NCI-H2081 (cell line): ENCODE measurements at places on chromosomes 7 and 10.

DNA sequence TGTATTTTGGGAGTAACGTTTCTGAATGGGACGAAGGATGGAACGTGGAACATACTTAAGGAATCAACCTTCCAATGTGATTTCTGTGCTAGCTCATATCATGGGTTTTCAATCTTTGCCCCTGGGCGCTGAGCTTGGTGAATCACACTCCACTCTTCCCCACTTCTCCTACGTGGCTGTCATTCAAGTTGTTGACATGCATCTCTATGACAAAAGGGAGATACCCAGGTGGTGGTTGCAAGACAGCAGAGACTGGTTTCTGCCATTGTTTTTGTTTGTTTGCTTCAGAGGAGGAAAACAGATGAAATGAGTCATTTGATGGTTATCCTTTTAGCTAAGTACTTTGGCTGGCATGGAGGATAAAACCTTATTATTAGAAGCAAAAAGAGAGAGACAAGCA is 573.9 kb downstream of the GATA3 start:
- DNase-seq = no peak

DNA sequence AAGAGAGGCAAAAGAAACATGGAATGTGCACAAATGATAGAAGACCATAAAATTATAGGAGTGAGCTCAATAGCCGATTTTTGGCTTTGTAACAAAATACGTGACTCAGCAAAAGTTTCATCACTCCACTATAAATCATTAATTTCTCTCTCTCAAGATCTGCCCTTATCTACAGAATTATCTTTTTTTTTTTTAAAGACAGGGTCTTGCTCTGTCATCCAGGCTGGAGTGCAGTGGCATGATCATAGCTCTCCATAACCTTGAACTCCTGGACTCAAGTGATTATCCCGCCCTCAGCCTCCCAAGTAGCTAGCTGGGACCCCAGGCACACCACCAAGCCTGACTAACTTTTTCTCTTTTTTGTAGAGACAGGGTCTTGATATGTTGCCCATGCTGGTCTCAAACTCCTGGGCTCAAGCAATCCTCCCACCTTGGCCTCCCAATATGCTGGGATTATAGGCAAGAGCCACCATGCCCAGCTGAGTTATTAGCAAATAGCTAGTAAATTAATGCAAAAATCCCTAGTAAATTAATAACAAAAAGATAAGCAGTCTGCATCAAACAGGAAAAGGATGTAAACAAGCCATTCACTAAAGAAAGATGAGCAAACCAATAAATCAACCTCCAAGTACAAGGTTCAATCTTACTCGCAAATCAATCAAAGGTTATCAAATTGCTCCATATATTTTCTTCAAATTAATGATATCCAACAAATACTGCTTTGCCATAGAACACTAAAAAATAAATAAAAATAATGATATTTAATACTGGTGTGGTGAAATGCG is 450.7 kb downstream of the PARD3 start:
- no peak for DNase-seq

GRCh38 chr7:107564553-107565298 is 955 bp downstream of the DUS4L start:
- no peak for DNase-seq

- no peak for DNase-seq
These were observed 667.3 kb downstream of the PHTF2 start for GRCh38 chr7:78465894-78466293.

GRCh38 chr10:77819210-77820112 is 107.1 kb downstream of the DLG5 start:
- no peak for DNase-seq

DNA sequence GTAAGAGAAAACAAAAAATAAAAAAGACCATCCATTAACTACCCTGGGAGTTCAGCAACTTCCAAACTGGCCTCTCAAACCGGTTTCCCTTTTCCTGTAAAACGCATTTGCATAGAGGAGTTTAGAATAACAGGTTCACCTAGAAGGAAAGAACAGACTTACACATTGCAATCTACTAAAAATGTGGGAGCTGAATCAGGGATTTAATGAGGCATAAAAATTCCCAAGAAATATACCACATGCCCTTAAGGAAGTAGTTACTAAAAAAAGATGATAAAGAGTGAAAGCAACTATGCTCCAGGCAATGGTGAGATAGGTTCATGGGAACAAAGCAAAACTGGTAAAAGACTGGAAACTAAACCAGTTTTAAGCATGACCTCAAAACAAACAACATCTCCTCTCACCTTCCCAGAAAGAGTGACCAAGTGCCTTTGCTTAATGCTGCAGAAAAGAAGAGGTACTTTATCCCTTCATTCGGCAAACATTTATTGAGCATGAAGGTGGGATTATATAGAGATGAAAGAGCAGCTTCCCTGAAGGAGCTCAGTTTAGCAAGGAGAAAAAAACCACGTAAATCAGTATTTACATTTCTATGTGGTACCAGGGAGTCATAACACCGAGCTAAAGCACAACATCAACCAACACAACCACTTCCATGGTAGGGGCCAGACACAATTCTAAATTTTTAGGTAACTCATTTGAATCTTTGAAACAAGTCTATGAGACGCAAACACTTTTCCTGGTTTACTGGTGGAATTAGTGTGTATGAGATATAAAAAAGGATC is 152.8 kb downstream of the SGMS1 start:
- DNase-seq = no peak

- peak; percentile 75 for DNase-seq
These were observed 13.5 kb downstream of the KCNH2 start for GRCh38 chr7:150964593-150965111.

GRCh38 chr7:143456992-143457793 is 13.9 kb downstream of the TAS2R60 start:
- no peak for DNase-seq

DNA sequence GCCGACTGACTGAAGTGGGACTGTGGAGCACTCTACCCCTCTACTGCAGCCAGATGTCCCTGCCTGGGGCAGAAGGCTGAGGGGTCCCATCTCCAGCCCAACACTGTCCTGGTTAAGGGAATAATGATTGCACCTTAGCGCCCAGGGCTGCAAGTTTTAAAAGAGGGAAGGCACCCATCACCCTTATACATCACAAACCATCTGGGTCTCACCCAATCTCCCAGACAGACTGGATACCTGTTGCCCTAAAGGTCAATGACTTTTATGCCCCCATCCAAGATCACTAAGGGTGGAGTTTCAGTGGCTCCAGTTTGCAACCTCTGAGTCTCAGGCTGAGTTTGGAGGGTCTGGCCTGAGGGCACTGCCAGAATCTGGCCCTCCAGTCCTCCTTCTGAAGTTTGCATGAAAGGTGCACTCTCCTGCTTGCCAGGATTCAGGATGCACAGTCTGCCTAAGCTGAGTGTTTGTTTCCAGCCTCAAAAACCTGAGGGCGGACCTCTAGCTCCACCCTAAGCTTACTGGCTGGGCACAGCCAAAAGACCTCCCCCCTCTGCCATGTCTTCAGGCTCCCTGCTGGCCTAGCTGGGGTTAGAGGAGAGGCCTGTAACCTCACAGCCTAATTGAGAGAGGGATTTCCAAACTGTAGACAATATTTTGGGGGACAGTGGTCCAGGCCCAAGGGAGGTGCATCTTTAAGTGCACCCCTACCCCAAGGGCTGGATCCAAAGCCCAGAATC is 2.5 kb upstream of the EMX2 start:
- no peak for DNase-seq

- peak; percentile 26 for DNase-seq
These were observed 95.3 kb downstream of the HDAC9 start for GRCh38 chr7:18590744-18591340.

GRCh38 chr7:20783700-20784387 is 2.8 kb downstream of the SP8 start:
- DNase-seq = peak; percentile 41

DNA sequence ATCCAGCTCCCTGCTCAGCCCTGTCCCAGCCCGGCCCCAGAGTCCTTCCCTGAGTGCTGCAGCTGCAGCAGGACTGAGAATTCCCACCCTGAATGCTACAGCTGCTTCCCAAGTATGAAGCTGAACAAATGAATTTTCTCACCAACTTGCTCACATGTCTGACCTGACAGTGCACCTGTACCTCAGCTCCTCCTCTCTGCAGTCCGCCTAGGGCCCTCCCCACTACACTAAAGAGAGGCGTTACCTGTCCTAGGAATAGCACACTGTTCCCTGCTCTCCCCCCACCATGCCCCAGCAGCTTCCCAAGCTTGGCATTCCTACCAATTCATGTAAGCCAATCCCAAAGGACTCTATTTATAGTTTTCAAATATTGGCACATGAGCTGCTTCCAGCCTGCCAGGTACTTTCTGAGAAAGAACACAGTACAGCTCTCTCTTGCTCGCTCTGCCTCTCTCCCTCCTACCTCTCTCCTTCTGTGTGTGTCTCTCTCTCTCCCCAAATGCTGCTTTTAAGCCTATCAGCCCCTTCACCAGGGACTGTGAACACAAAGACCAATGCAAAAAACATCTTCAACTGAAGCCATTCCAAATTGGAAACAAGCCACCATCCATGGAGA is 400.1 kb downstream of the TNS3 start:
- DNase-seq = no peak

GRCh38 chr10:34555653-34556052 is 259.4 kb downstream of the PARD3 start:
- DNase-seq = no peak

- DNase-seq = no peak
These were observed 1.0 kb downstream of the NT5C2 start for GRCh38 chr10:103192089-103192450.

- peak; percentile 30 for DNase-seq
These were observed 3.4 kb upstream of the CHST12 start for GRCh38 chr7:2399848-2400587.

DNA sequence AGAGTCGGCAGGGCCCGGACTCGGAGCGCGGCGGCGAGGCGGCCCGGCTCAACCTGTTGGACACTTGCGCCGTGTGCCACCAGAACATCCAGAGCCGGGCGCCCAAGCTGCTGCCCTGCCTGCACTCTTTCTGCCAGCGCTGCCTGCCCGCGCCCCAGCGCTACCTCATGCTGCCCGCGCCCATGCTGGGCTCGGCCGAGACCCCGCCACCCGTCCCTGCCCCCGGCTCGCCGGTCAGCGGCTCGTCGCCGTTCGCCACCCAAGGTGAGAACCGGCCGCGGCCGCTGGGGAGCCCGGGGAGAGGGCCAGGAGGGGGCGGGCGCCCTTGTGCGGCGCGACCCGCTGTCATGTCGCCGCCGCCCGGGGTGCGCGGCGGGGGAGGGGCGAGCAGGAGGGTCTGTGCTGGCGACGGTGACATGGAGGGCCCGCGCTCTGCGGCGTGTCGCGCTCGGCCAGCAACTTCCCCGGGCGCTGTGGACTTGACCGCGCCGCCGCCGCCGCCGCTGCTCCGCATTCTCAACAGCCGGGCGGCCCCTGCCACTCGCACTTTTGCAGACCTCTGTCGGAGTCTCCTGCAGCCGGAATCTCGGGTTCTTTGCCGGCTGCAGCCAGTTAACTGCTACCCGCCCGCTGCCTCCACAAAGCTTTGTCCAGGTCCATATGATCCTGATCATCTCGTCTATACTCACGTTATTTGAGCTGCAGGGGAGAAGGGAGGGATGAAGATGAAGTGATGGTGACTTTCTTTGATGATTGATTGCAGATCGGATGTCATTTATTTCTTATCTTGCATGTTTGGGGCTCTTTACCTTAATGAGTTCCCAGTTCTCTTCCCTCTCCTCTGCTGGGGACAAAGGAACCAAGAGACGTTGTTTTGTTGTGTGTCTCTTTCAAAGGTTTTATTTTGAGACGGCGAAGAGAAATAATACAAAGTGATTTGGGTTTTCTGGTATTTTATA is 869 bp downstream of the TRIM24 start:
- DNase-seq = peak; percentile 68

DNA sequence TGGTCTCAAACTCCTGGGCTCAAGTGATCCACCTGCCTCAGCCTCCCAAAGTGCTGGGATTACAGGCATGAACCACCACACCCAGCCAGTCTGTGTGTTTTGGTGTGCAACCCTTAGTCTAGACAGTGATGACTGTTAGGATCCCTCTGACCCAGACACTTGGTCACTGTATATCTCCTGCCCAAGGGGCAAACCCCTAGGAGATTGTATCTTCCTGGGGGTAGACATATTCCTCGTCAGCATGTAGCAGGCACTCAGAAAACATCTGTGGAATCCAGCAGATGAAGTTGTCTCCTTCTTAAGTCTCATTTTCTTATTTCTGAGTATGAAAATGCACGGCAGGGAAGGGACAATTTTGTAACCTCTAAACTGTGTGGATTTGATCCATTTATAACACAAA is 292.5 kb downstream of the GFRA1 start:
- no peak for DNase-seq

GRCh38 chr10:35433851-35434426 is 97.6 kb downstream of the CCNY start:
- peak; percentile 33 for DNase-seq

DNA sequence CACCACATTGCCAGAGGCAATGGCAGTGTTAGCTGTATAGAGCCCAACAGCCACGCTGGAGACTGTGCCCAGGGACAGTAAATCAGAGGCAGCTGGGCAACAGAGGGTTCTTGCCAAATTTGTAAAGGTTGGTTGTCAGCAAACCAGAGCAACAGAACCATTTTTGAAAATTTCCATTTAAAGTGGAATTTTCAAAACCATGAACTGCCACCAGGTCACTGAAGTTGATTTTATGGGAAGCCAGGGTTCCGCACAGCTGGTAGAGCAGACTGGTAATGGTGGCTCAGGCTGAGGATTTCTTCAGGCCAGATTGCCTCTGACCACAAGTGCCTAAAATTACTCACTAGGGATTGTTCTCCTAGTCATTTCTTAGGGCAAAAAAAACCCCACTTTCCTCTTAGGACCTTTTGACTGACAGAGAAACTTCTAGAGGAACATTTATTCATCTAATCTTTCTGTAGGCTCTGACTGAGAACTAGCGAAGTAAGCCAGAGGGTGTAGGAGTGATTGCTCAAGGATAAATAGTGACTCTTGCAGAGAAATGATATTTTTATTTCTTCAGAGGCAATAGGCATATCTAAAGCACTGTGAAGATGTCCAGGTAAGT is 342.4 kb downstream of the BBS9 start:
- no peak for DNase-seq

- DNase-seq = no peak
These were observed 489.5 kb downstream of the REEP3 start for GRCh38 chr10:64010711-64011110.

GRCh38 chr10:12583891-12584595 is 234.7 kb downstream of the CAMK1D start:
- no peak for DNase-seq

- DNase-seq = no peak
These were observed 35.9 kb upstream of the ITPRID1 start for GRCh38 chr7:31478018-31478417.

- no peak for DNase-seq
These were observed 121.3 kb upstream of the BTBD16 start for GRCh38 chr10:122149561-122150505.
